ENCODE measurements at places on chromosomes 2 and 18. TPM values are rescaled to one million over a fixed set of nuclear protein-coding genes. Genes with fewer than 3 reads are reported as not detected.

ALLC gene
- polyA plus RNA-seq = 0.59 TPM

PLGLB1 gene
- polyA plus RNA-seq = 13.7 TPM

- DNase-seq = no peak
Measured at GRCh38 chr2:1484131-1484884, 71.0 kb downstream of the TPO start.

GRCh38 chr2:240994171-240994896, 4.1 kb upstream of the SNED1 start:
- no peak for DNase-seq

DNA sequence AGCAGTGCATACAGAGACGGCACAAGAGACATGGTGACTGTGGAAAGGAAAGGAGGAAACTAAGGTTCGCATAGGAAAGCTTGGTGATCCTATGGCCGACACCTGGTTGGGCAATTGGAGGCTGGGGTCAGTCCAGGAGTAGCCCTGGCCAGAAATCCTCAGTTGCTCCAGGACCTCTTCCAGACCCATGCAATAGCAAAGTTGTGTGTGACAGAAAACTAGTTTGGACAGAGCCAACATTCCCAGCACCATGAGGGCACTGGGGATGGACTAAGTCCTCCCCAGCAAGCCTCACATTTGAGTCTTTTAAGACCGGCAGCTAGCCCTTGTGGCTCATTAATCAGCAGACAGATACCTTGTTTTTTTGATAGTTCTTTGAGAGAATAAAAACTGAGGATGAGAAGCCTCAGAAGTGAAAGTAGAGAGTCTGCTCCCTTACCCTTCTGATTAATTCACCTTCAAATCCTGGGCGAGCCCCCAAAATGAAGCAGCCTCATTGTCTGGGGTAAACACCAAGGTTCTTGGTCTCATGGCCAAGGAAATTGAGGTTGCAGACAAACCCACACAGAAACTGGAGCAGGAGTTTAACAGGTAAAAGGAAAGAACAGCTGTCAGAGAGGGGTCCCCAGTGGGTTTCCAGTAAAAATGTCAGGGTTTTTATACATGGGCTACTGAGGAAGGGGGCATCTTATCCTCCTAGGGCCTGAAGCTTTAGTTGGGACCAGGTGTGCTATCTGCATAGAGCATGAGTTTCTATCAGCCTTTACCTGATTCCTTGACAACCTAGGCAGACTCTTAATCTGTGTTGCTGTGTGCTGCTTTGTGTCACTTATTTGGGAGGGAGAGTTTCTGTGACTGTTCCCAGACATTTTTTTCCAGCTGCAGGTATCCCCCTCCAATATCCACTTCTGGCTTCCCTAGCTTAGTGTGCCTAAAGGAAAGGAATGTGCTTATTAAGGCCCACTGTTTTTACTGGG, 39.1 kb downstream of the STK17B start:
- DNase-seq = no peak

- no peak for DNase-seq
Measured at GRCh38 chr2:200319548-200320337, 13.2 kb downstream of the SPATS2L start.

WDR12 gene
- 28.2 TPM for polyA plus RNA-seq

DNA sequence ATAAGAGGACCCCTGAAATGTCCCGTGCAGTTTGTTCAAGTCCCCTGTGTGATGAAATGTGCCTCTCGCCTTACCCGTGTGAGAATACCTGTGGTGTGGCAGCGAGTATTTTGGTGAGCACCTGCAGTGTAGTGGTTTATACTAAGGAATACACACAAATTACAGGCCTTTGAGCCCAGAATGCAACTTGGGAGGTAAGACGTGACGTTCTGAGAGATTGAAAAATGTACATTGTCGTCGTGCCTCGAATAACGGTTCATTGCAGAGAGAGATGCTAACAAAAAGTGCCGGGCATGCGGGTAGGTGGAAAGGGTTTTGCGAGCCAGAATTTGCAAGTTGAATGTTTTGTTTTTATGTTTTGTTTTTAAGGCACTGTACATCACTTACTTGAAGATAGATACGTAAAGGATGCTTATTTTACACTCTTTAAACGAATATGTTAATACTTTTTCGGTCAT, 867 bp downstream of the RBBP8 start:
- no peak for DNase-seq

- DNase-seq = no peak
Measured at GRCh38 chr2:15337996-15338666, 223.0 kb downstream of the NBAS start.

DNA sequence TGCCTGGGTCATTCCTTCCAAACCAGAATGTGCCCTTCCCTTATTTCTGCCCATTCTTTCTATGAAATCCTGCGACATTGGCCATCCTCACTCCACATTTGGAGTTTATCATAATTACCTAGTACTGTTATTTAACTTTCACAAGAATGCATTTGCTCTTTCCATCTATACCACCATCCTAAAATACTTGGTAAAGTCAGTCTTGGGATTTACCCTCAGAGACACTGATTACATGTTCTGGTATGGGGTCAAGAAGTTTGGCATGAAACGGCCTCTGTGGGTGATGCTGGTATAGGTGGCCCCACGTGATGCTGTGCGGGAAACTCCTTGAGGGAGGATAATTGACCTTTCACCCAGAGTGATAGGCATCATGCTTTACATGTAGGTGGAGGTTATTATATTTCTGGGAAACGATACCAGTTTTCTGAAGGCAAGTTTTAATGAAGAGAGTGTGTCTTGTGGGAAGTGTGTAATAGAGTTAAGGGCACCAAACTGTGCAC, 123.5 kb downstream of the FMNL2 start:
- DNase-seq = no peak

- no peak for DNase-seq
Measured at GRCh38 chr2:230455005-230455684, 39.1 kb downstream of the SP100 start.

GRCh38 chr2:42843131-42843530, 50.7 kb upstream of the HAAO start:
- DNase-seq = no peak

ACTG2 gene
- 44.1 TPM for polyA plus RNA-seq

DNA sequence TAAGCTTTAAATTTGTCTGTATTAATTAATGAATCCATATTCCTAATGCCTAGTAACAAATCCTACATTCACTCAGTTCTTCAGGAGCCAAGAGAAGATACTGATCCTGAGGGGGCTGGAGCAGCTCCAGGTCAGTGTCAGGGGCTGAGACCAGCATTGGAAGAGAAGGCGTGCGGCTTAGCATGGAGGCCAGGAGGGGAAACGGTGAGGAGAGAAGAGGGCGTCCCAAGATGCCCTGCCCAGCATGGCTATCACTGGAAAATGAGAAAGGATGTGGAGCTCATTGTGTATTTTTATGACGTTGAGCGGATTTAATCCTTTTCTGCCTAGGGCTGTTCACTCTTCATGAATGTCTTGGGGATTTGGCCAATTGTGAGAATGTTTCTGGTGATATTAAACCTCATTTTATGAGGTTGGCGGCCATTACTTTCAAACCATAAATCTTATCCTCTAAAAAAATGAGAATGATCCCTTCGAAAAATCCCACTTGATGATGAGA, 131.7 kb downstream of the KCTD1 start:
- no peak for DNase-seq

DNA sequence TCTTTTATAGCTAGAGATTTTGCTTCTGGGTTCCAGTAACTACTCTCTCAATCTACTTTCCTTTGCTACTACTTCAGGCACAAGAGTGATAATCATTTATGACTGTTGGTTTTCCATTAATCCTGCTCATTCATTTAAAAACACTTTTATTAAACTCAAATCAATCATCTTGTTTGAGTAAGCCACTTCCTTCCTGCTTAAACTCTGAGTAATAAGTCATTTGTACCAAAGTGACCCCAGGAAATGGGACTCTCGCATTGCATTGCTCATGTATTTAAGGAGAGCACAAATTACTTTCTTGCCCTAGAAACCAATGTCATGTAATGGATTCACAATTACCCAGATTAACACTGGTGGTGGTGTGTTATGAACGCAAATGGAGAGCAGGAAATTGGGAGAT, 270.7 kb upstream of the HNMT start:
- no peak for DNase-seq

ASTL gene
- not detected for polyA plus RNA-seq

DNA sequence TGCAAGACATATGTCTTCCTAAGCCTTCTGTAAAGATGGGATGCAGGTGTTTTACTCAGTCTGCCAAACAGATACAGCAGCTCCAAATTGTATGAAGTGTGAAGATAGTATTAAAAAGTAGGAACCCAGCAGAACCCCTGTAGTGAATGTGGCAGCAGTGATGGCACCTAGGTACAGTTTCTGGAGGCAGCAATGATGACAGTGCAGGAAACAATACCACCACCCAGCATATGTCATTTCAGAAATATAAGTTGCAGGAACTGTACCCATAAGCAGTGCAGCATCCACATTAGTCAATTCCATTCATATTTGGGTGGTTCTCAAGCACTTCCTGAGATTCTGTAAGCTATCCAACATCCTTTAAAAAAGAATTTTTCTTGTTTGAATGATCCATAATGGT, 46.7 kb upstream of the ATP5MC3 start:
- no peak for DNase-seq

DNA sequence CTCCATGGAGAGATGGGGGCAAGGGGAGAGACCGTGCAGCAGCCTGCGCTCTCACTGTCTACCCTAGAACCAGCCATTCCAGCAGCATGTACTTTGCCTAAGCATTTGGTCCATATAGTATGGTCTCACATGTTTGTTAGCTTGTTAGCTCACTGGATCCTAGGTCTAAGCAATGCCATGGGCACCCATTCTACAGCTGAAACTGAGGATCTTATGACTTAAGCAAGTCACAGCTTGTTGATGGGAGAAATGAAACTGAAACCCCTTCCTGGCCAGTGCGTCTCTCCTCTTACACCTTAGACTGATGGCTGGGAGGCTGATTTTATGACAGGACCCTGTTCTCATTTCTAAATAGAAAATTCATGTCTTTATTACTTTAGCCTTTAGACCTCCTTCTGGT, 90.1 kb downstream of the EPAS1 start:
- DNase-seq = no peak

DNA sequence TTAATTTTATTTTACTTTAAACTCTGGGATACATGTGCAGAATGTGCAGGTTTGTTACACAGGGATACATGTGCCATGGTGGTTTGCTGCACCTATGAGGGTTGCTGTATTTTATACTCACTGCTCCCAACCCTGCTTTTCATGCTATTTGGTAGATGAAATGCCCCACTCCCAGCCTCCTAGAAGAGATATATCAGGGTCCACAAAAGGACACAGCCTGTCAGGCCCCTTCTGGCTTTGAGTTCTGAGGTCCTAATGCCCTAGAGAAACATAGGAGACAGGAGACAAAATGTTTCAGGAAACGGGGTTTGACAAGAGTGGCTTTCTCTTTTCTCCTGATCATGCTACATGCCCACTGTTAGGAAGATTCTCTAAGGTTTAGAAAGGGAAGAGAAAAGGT, 27.1 kb upstream of the SOX11 start:
- DNase-seq = no peak

REEP1 gene
- polyA plus RNA-seq = 20.9 TPM

DNA sequence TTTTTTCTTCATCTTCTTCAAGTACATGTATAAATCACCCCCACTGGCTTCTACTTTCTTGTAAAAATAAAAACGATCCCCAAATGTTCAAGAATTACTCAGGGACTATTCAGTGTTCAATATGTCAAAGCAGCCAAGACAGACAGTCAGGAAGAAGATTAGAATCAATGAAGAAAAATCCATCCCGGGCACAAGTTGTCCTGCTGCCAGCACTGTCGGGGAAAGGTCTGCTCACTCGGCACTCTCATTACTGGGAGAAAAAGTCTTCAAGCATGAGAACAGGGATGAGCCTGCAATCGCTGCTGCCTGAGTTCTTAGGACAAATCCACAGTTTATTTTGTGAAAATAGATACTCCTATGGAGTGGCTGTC, 482.8 kb upstream of the KLHL29 start:
- DNase-seq = no peak

All from heart right ventricle (tissue), 16 donors.